NCI-H345 (cell line): ENCODE measurements at places on chromosomes 13 and 19.

- DNase-seq = no peak
Measured at GRCh38 chr13:97258801-97259200, 36.7 kb downstream of the MBNL2 start.

- DNase-seq = no peak
Measured at GRCh38 chr13:106277484-106278154, 257.8 kb downstream of the EFNB2 start.

GRCh38 chr19:33502521-33502920 lies 19.1 kb downstream of the PEPD start:
- DNase-seq = no peak

DNA sequence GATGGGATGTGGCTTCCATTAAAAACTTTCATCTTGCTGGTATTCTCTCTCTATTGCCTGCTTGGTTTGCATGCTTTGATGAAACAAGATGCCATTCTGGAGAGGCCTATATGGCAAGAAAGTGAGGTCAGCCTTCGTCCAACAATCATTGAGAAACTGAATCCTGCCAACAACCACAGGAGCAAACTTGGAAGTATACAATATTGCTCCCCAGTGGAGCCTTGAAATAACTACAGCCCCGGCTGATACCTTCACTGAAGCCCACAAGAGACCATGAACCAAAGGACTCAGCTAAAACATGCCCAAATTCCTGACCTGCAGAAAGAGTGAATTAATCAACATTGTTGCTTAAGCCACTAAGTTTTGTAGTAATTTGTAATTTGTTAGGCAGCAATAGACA lies 82.5 kb upstream of the FGF14 start:
- DNase-seq = no peak

DNA sequence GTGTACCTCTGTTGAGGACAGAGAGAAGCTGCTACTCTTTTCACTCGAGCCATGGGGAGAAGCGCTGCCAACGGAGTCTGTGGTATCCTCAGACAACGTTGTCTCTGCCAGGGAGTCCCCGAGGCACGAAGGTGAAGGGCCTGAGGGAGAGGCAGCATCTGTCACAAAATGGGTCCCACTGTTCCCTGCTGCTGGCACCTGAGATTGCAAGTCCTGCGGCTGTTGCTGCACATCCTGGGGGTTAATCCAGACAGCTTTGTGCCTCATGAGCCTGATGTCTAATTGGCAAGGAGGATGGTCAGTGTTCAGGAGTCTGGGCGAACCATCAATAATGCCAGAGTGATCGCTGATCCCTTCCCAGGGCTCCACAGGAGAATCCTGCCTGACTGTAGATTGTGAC lies 15.0 kb downstream of the RUBCNL start:
- DNase-seq = no peak

GRCh38 chr13:97369261-97369893 lies 64.6 kb upstream of the RAP2A start:
- no peak for DNase-seq

GRCh38 chr13:70080012-70080411 lies 27.6 kb upstream of the ATXN8OS start:
- no peak for DNase-seq

GRCh38 chr19:32318884-32319520 lies 26.4 kb upstream of the ZNF507 start:
- DNase-seq = no peak

DNA sequence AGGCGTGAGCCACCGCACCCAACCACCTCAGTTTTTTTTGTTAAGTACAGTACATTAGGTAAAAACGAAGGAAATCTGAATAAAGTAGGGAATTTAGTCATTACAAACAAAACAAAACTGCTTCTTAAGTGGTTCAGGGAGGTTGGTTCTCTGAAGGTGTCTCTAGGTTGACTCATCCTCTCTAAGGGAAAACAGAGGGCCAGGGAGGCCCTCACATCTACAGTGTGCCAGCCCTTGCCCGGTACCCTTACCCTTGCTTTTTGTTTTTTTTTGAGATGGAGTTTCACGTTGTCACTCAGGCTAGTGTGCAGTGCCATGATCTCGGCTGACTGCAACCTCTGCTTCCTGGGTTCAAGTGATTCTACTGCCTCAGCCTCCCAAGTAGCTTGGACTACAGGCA lies 17.2 kb upstream of the JUND start:
- DNase-seq = no peak

GRCh38 chr13:24868874-24869273 lies 104.9 kb downstream of the RNF17 start:
- DNase-seq = no peak

DNA sequence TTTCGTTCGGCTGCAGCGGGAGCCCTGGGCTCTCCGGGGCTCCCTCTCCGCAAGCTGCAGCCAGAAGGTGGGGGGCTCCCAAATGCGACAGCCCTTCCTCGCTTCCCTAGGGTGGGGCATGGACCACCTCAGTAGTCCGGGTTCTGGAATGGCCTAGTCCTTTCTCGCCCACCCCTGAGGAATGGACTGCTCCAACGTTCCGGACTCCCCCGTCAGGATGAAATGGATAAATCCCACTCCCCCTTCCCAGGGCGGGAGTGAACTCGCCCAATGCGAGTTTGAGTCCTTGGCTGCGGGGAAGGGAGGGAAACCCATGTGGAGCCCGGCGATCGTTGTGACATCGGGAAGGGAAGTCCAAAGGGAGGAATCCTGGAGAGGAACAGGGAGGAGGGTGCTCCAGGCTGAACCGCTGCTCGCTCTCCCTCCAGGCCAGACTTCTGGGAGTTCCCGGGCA lies 5.5 kb downstream of the HRC start:
- peak; percentile 62 for DNase-seq

DNA sequence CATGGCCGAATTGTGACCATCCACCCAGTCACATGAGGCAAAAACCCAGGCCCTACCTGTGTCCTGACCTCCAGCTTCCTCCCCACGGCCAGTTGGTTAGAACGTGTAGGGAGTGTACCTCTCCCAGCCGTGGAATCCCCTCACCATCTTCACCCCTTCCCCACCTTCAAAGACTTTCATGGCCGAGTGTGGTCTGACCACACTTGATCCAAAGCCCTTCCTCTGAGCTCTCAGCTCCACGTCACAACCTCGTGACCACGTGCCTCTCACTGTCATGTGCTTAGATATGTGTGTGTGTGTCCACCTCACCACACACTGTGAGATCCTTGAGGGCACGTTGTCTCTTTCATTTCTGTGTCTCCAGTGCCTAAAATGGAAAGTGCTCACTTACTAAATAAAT lies 48.6 kb upstream of the UBE2L5 start:
- DNase-seq = no peak

DNA sequence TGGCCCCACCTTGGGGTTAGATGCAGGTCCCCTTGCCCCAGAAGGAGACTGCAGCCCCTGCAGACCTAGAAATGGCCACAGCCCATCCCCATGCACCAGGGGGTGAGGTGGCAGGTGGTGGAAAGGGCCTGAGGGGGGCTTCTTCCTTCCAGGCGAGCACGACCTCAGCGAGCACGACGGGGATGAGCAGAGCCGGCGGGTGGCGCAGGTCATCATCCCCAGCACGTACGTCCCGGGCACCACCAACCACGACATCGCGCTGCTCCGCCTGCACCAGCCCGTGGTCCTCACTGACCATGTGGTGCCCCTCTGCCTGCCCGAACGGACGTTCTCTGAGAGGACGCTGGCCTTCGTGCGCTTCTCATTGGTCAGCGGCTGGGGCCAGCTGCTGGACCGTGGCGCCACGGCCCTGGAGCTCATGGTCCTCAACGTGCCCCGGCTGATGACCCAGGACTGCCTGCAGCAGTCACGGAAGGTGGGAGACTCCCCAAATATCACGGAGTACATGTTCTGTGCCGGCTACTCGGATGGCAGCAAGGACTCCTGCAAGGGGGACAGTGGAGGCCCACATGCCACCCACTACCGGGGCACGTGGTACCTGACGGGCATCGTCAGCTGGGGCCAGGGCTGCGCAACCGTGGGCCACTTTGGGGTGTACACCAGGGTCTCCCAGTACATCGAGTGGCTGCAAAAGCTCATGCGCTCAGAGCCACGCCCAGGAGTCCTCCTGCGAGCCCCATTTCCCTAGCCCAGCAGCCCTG lies 4.2 kb upstream of the F10 start:
- no peak for DNase-seq

- no peak for DNase-seq
Measured at GRCh38 chr13:89432997-89433396, 1761.8 kb downstream of the SLITRK5 start.

GRCh38 chr13:28805193-28805819 lies 14.8 kb upstream of the MTUS2 start:
- DNase-seq = peak; percentile 1

GRCh38 chr13:88112526-88112925 lies 441.4 kb downstream of the SLITRK5 start:
- DNase-seq = no peak

- DNase-seq = peak; percentile 27
Measured at GRCh38 chr19:42401365-42402303, 11.5 kb upstream of the CNFN start.

- no peak for DNase-seq
Measured at GRCh38 chr13:41188584-41188983, 5.8 kb downstream of the KBTBD7 start.

GRCh38 chr19:2511570-2511969 lies 35.6 kb downstream of the GADD45B start:
- DNase-seq = no peak

DNA sequence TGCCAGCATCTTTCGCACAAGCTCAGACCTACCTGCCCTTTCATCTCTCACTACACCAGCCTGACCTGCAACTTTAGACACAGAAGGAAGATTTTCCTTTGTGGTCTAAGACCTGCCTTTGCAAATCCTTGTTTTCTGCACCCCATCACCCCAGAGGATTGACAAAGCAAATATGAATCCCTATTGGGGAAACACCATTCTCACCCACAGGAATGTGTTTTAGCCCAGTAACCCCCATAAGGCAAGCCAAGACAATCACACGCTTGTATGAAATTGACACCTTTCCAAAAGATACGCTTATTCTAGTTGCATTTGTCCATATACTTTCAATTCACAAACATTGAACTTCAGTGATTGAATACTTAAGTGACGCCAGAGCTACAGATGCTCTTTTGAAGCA lies 55.7 kb downstream of the SPATA13 start:
- no peak for DNase-seq

GRCh38 chr19:8481201-8481600 lies 21.2 kb downstream of the PRAM1 start:
- DNase-seq = no peak

GRCh38 chr13:74871369-74872070 lies 610.4 kb downstream of the TBC1D4 start:
- no peak for DNase-seq

DNA sequence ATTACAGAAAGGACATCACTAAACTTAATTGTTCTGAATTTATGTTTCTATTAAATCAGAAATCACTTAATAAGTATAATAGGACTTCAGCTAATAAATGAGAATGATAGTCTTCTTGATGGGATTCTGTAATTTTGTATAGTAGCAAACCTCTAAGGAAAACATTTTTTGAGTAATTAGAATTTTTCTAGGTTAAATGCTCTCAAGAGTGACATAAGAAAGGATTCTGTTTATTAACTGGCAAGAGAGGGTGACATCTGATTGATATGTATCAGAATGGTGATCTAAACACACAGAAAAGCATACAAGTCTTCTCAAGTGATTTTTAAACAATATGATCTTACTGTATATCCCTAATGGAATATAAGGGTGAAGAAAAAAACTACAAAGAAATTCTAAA lies 1597.7 kb upstream of the PRR20A start:
- DNase-seq = no peak

DNA sequence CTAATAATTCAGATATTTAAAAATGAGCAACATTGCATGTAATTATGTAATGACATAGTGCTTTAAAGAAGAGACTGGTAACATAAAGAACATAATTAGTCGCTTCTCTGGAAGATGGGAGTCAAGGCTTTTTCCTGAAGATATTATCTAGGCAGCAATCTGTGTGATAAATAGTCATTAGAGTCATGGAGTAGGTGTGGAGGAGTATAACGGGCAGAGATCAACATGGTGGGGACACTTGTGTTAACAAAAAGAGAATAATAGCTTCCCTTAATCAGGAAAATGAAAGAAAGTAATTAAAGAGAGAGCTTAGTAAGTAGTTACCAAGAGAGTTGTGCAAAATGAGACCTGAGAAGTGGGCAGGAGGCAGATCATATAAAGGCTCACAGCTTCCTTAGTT lies 1417.1 kb upstream of the ATXN8OS start:
- DNase-seq = no peak

GRCh38 chr19:45401815-45402214 lies 3.1 kb downstream of the PPP1R13L start:
- DNase-seq = no peak

DNA sequence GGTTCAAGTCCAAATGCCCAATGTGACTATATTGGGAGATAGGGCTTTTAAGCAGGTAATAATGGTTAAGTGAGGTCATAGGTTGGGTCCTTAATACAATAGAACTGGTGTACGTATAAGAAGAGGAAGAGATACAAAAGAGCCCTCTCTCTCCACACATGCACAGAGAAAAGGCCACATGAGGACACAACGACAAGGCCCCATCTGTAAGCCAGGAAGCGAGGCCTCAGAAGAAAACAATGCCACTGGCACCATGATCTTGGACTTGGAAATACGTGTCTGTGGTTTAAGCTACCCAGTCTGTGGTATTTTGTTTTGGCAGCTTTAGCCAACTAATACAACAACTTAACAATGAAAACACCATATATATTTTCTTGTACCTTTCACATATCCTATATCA lies 23.4 kb upstream of the RFC3 start:
- no peak for DNase-seq

DNA sequence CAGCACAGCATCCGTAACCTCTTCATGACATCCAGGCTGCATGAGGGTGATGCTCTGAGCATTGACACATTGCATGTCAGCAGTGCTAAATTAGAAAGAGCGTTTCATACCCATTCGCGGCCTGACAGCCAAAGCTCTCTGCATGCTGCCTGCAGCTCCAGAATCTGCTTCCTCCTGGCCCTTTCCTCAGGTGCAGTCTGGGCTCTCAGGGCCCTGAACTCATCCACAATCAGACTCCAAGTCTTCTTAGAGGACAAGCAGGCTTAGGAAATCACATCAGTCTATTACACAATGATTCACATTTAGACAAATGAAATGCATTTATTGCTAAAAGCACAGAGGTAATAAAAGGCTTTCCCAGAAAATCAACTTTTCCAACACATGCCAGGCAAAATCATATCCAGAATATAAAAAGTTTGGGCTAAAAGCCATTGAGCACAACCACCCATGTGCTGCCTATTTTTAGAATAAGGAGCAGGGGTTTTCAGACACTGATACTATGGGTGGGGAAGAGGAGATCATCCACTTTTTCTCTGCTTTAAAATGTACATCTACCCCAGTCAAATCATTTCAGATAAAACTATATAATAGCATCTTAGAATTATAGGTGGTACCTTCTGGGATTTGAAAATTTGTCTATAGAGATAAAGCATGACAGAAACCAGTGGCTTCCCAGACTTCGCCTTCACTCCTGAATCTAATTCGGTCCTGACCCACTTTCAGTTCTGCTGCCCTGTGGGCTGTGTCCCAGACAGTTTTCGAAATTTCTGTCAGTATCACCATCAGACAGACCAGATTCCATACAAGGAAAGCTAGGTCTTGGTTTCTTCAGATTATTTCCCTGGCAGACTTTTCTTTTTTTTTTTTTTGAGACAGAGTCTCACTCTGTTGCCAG lies 109.3 kb downstream of the COL4A2 start:
- no peak for DNase-seq
